ENCODE measurements at places on chromosomes 4 and X.

- no peak for DNase-seq
Observed at GRCh38 chrX:9884031-9884779, 83.0 kb upstream of the CLDN34 start.

- no peak for DNase-seq
Observed at GRCh38 chr4:157080605-157081004, 4.7 kb downstream of the GLRB start.

- DNase-seq: no peak
Observed at GRCh38 chr4:146900295-146900694, 45.4 kb downstream of the TTC29 start.

GRCh38 chrX:22795671-22796070 is 204.1 kb upstream of the DDX53 start:
- DNase-seq: no peak

GRCh38 chr4:5127556-5127955 is 76.3 kb downstream of the STK32B start:
- no peak for DNase-seq

GRCh38 chr4:154478547-154478946 is 13.1 kb downstream of the DCHS2 start:
- DNase-seq: no peak

GRCh38 chr4:7625071-7625470 is 190.3 kb upstream of the PSAPL1 start:
- no peak for DNase-seq

GRCh38 chr4:36043901-36044300 is 200.4 kb downstream of the ARAP2 start:
- DNase-seq: no peak

- DNase-seq: peak; percentile 25
Observed at GRCh38 chrX:134186362-134187121, 50.4 kb upstream of the CCDC160 start.

GRCh38 chr4:74366367-74366911 is 1.5 kb downstream of the EREG start:
- no peak for DNase-seq

DNA sequence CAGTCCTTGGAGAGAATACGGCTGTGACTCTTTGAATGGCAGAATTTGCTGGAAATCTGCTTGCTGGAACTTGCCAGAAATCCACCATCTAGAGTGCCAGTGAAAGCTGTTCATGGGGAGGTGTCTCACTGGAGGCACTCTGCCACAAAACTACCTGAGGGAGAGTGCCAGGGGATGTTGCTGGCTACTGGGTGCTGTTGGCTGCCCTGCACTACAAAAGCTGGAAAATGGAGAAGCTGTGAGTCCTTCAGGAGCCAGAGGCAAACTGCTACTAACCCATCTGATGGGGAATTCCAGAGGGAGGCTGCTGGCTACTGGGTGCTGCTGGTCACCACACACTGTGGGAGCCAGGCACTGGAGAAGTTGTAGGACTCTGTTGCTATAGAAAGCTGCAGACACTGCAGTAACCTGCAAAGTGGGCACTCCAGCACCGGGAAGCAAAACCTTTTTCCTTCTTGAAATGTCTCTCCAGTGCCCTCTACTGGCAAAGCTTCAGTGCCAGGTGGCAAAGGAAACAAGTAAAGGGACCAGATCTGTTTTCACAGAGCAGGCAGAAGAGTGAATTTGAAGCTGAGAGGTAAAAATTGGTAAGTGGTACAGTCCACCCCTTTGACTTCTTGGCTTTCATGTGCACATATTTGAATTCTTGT is 47.8 kb upstream of the HSD17B10 start:
- peak; percentile 30 for DNase-seq

DNA sequence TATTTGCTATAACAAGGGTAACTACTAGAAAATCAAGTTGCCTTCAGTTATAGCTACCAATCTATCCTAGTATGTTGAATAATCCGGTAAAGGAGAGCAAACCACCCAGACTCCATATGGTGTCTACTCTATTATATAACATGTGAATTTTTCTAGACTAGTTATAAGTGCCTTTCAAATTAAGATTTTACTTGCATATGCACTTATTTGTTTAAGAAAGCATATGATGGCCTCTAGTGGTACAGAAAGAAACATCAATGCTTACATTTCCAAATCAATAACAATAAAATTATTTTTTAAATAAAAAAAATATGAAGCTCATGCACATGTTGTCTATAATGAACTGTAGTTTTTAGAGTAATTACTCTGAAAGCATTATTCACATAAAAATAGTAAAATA is 1516.4 kb upstream of the PABPC4L start:
- DNase-seq: no peak

- no peak for DNase-seq
Observed at GRCh38 chrX:113828470-113828869, 755.4 kb upstream of the HTR2C start.

- no peak for DNase-seq
Observed at GRCh38 chr4:18209448-18209847, 187.9 kb upstream of the LCORL start.

GRCh38 chr4:242121-242848 is 63.0 kb downstream of the ZNF732 start:
- DNase-seq: peak; percentile 58

DNA sequence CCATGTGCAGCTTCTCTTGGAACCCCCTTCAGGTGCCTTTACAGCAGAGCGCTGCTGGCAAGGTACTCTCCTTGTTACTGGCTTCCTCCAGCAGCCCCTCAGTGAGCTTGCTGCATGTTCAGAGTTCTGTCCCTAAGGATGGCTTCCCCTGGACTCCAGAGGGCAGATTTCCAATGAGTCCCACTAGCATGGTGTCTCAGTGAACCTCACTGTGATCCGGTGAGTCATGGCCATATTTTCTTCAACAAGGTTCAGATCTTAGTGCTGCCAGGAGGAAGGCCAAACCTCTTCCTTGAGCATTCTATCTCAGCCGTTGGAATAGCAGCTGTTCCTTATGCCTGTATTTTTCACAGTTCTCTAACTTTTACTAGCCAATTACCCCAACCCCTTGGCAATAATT is 98.8 kb downstream of the CASK start:
- no peak for DNase-seq

DNA sequence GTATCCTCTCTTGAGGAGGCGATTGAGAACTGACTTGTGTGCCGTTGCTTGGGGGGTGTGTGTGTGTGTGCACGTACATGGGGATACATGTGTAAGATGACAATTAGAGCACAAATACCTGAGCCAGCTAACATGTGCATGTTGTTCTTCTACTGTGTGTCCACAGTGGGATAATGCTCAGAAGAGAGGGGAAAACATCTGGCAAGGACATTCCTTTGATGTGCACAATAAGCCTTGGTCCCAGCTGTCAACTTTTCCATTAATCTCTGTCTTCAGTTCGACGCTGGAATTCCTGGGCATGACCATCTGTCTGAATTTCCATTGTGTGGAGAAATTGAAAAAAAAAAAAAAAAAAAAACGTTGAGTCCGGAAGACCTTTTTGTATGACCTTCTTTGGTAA is 592.0 kb upstream of the GALNTL6 start:
- no peak for DNase-seq

DNA sequence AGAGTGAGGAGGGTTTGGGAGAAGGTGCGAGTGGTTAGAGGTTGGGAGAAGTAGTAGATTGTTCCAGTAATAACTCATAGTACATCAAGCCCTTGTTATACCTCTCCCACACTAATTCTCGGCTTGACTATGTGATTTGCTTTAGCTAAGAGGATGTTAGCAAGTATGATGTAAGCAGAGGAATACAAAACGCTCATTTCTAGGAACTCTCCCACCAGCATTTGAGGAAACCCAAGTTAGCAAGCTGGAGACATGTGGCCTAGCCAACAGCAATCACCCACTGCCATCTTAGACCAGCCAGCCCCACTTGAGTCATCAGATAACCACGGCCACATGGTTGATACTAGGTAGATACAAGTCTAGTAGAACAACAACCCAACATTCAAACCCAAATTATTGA is 14.2 kb downstream of the FTHL17 start:
- DNase-seq: no peak

DNA sequence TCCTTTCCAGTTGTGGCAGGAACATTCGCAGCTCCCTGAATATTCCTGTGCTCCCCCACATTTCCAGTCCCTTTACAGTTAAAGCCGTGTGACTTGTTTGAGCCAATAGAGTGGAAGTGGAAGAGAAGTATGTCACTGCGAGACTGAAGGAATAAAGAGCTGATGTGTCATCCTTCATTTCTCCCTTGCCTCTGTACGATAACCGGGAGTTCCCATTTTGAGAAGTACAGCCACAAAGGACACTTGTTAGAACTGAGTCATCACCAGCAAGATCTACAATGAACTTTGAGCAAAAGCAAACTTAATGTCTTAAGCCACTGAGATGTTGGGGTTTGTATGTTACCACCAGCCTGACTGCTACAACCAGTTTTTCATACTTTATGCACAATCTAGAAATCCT is 92.3 kb downstream of the SPRY1 start:
- DNase-seq: no peak

DNA sequence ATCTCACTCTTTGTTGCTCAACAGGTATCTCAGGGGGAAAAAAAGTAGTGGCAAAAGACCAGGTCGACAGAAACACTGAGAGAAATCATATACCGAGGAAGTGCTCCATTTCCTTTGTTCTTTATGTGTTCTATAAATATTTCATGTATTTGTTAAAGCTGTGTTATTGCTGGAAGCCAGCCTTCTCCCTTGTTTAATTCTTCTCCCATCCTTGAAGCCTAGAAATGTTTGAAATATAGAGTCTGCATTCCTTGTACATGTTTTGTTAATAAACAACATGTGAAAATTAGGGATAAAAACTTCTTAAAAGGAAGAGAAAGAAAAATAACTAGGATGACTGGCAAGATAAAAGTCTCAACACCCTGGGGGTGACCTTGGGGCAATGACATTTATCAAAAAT is 186.2 kb downstream of the ANKRD50 start:
- no peak for DNase-seq
